Regular cardiac myocyte (primary cell): ENCODE measurements at places on chromosomes 5 and 9. TPM values are rescaled to one million over a fixed set of nuclear protein-coding genes. Genes with fewer than 3 reads are reported as not detected.

The FOXD4L4 gene
- under 0.01 TPM in 2 replicates for total RNA-seq

The PCDHB6 gene
- total RNA-seq, result under 0.01 and 0.28 TPM in 2 replicates

The CCDC152 gene
- total RNA-seq, result 1.1 and 2.9 TPM in 2 replicates

The RNF180 gene
- 4.0 and 8.7 TPM in 2 replicates for total RNA-seq

The NR5A1 gene
- under 0.01 TPM in 1 of 2 replicates, not detected in the other for total RNA-seq

The SLC36A2 gene
- total RNA-seq, result not detected in 2 replicates

The C9orf153 gene
- total RNA-seq, result 0.19 and 0.56 TPM in 2 replicates

The PCDHA1 gene
- 0.28 TPM in 1 of 2 replicates, not detected in the other for total RNA-seq

The WWC1 gene
- 5.9 and 7.7 TPM in 2 replicates for total RNA-seq

The ADAMTSL1 gene
- total RNA-seq, result 38.6 and 63.1 TPM in 2 replicates

The EPB41L4B gene
- 2.3 and 3.3 TPM in 2 replicates for total RNA-seq

The MLANA gene
- not detected in 2 replicates for total RNA-seq

The SLC46A2 gene
- total RNA-seq, result not detected in 2 replicates

The GRIA1 gene
- 0.19 and 0.28 TPM in 2 replicates for total RNA-seq

The GRM6 gene
- not detected in 2 replicates for total RNA-seq

The PTGS1 gene
- 47.2 and 71.3 TPM in 2 replicates for total RNA-seq

The CDC23 gene
- total RNA-seq, result 24.2 and 28.9 TPM in 2 replicates

The SYNPO gene
- 7.3 and 8.2 TPM in 2 replicates for total RNA-seq

The DMRT3 gene
- not detected in 2 replicates for total RNA-seq

The UGT3A2 gene
- total RNA-seq, result not detected in 2 replicates

The ZNF366 gene
- total RNA-seq, result under 0.01 TPM in 2 replicates

The INSYN2B gene
- 24.0 and 39.7 TPM in 2 replicates for total RNA-seq

The PAPPA gene
- total RNA-seq, result 143 and 435 TPM in 2 replicates

The PCDHGB2 gene
- total RNA-seq, result 1.2 and 2.5 TPM in 2 replicates

The OR1J4 gene
- total RNA-seq, result not detected in 2 replicates

The CDKN2B-AS1 gene
- total RNA-seq, result 1.5 and 3.7 TPM in 2 replicates

The DEPDC1B gene
- 1.1 and 13.6 TPM in 2 replicates for total RNA-seq

The FGF18 gene
- total RNA-seq, result not detected in 2 replicates

The KIAA1958 gene
- total RNA-seq, result 1.3 and 2.5 TPM in 2 replicates

The BSPRY gene
- not detected in 2 replicates for total RNA-seq

The CNTNAP3 gene
- total RNA-seq, result 2.8 and 2.9 TPM in 2 replicates

The AMBP gene
- not detected in 2 replicates for total RNA-seq

The TLX3 gene
- not detected in 2 replicates for total RNA-seq

The TYRP1 gene
- 1.7 TPM in 1 of 2 replicates, not detected in the other for total RNA-seq

The EIF4E1B gene
- total RNA-seq, result not detected in 2 replicates

The KIF3A gene
- total RNA-seq, result 11.6 and 11.9 TPM in 2 replicates

The FCN2 gene
- 0.28 TPM in 1 of 2 replicates, not detected in the other for total RNA-seq

The FOXD1 gene
- 6.5 and 7.1 TPM in 2 replicates for total RNA-seq

The TENT4A gene
- total RNA-seq, result 8.5 and 18.4 TPM in 2 replicates

The ZFP2 gene
- under 0.01 and 0.28 TPM in 2 replicates for total RNA-seq

The EQTN gene
- total RNA-seq, result not detected in 2 replicates

The ALDH1A1 gene
- total RNA-seq, result 5.1 and 38.0 TPM in 2 replicates

The PCDHA9 gene
- under 0.01 TPM in 2 replicates for total RNA-seq

The ARHGEF39 gene
- total RNA-seq, result 0.28 and 3.6 TPM in 2 replicates

The SLC28A3 gene
- 0.58 and 1.1 TPM in 2 replicates for total RNA-seq

The NRARP gene
- total RNA-seq, result 0.28 and 0.77 TPM in 2 replicates

The TRIM52 gene
- total RNA-seq, result 6.8 and 6.9 TPM in 2 replicates

The SELENOP gene
- total RNA-seq, result 4.8 and 37.2 TPM in 2 replicates

The AGXT2 gene
- not detected in 2 replicates for total RNA-seq

The PCDHB12 gene
- under 0.01 and 0.28 TPM in 2 replicates for total RNA-seq

The CSF2 gene
- total RNA-seq, result 0.38 and 1.1 TPM in 2 replicates

The SPDL1 gene
- 35.2 and 66.5 TPM in 2 replicates for total RNA-seq

The BRINP1 gene
- 0.56 TPM in 1 of 2 replicates, not detected in the other for total RNA-seq

The OGN gene
- total RNA-seq, result 0.28 TPM in 1 of 2 replicates, not detected in the other

The UBAC1 gene
- total RNA-seq, result 29.9 and 69.1 TPM in 2 replicates

The MARCHF3 gene
- total RNA-seq, result 32.8 and 49.6 TPM in 2 replicates

The CARTPT gene
- total RNA-seq, result not detected in 2 replicates

The SLC34A1 gene
- not detected in 2 replicates for total RNA-seq

The AJM1 gene
- 1.5 and 6.8 TPM in 2 replicates for total RNA-seq
